ENCODE measurements at places on chromosomes 3 and 15. TPM values are rescaled to one million over a fixed set of nuclear protein-coding genes. Genes with fewer than 3 reads are reported as not detected.

DNA sequence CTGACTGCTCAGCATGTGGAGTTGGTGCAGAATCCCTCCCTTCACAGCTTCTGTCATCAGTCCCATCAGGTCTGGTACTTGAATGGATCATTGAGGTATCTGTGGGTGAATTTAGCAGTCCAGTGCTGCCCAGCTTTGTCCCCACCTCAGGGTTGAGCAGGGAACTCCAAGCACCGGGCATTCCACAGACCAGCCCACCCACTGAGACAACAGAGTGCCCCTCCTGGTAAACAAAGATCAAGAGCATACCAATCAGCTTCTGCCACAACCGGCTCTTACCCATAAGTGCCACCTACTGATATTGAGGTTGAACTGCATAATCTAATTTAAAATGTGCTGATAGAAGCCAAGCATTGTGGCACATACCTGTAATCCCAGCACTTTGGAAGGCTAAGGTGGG is 57.1 kb upstream of the FXR1 start:
- H3K27ac ChIP-seq = no peak overlapping the region
- H3K4me1 ChIP-seq = no peaks in the 10 kb centered on the region
- peaks cover 5% of the 10 kb centered on the region for H3K27me3 ChIP-seq
- no peaks in the 10 kb centered on the region for H3K36me3 ChIP-seq
- no peak overlapping the region for H3K4me3 ChIP-seq

- H3K36me3 ChIP-seq = no peaks in the 10 kb centered on the region
- no peak for DNase-seq
- H3K27me3 ChIP-seq = no peaks in the 10 kb centered on the region
- H3K4me3 ChIP-seq = no peak overlapping the region
- no peaks in the 10 kb centered on the region for H3K4me1 ChIP-seq
These were observed 25.4 kb upstream of the FAM3D start for GRCh38 chr3:58691997-58692396.

DNA sequence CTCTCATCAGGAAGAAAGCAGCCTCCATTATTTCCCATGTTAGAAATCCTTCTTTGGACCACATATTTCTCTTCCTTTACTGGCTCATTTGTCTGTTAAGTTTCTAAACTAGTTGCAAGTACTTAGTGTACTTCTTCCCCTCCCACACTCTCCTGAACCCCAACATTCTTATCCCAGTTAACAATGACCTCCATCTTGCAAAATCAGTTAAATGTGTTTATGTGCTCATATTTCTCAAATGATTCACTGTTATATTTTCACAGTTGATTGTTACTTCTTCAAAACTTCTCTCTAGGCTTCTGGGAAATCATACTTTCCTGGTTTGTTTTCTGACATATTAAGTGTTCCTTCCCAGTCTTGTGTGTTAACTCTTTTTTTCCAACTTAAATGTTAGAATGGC is 856.9 kb downstream of the EPHA3 start:
- H3K27ac ChIP-seq = no peak overlapping the region
- H3K4me1 ChIP-seq = no peaks in the 10 kb centered on the region
- no peak overlapping the region for H3K4me3 ChIP-seq
- no peaks in the 10 kb centered on the region for H3K27me3 ChIP-seq
- no peak for DNase-seq

GRCh38 chr3:4409415-4409814 is 57.7 kb downstream of the SUMF1 start:
- no peak overlapping the region for H3K4me3 ChIP-seq
- peaks cover 3% of the 10 kb centered on the region for H3K36me3 ChIP-seq
- no peaks in the 10 kb centered on the region for H3K27me3 ChIP-seq
- peaks cover 20% of the 10 kb centered on the region for H3K4me1 ChIP-seq
- DNase-seq = no peak

DNA sequence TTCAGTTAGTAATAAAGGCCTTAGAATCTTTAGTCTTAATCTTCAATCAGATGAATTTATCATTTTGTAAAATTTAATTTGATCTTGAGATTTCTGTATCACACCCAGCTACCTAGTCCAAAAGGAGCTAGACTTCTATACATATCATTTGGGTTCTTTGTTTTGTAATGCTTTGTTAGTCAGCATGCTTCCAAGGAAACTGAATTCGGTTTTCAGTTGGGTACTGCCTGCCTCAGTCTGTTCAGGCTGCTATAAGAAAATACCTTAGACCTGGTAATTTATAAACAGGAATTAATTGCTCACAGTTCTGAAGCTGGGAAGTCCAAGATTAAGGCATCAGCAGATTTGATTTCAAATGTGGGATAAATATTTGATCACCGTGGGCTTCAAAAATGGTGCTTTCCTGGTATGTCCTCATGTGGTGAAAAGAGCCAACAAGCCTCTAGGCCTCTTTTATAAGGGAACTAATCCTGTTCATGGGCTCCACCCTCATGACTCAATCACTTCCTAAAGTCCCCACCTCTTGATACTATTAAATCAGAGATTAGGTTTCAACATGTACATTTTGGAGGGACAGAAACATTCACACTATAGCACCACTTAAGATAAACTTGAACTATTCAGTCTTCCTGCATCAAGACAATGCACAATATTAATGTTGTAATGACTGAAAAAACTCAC is 800.7 kb downstream of the NAALADL2 start:
- H3K4me3 ChIP-seq = no peak overlapping the region
- H3K27ac ChIP-seq = no peak overlapping the region
- H3K4me1 ChIP-seq = peaks cover 2% of the 10 kb centered on the region
- DNase-seq = no peak
- no peaks in the 10 kb centered on the region for H3K27me3 ChIP-seq
- H3K36me3 ChIP-seq = no peaks in the 10 kb centered on the region

DNA sequence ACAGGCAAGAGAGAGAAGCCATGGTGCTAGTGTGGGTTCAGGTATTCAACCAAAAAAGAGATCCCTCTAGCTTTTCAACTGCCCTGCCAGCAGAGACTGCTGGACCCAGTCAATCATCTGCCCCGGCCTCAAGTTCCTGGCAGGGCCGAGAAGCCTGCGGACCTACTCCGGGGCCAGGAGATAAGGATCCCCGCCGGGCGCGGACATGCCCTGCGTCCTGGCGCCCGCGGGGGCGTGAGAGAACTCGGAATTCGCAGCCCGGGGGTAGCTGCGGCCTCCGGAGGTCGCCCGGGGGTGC is 821 bp upstream of the MAGI1 start:
- H3K4me3 ChIP-seq = peak overlapping the region; percentile 98
- peaks cover 3% of the 10 kb centered on the region for H3K27me3 ChIP-seq
- peak; percentile 17 for DNase-seq

DNA sequence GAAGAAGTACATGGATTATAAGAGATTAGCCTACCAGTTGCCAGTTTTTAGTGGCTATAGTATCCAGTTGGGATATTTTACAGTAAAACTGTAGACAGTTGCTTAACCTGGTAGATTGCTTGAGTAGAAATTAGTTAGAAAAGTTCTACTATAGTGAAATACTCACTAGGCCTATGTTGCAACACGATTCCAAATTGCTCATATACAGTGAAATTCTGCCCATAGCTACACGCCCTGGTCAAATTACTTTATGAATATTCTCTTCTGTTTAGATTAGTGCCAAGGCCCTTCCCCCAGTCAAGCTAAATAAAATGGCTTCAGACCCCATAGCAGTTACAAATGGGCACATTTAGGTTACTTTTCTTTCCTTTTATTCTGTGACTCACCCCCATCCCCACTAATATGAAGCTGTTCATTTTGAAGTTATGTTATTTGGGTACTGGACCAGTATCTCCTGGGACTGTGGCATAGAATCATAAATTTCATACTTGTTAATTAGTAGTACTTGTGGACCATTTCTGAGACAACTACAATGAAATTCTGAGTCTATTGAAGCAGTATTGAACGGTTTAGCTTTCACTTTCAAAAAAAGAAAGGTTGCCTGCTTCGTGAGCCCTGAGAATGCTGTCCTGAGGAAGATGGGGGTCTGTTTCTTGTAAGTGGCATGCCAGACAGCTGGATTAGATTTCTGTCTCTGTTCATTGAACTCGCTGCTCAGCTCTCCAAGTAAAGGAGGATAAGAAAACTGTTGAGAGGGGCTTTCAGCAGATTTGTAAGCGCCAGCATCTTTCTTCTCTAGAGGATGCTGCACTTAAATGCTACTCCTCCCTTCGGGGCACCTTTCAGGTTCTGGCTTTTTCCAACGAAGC is 65.8 kb upstream of the CFAP20DC start:
- no peak overlapping the region for H3K27ac ChIP-seq
- H3K36me3 ChIP-seq = no peaks in the 10 kb centered on the region
- no peaks in the 10 kb centered on the region for H3K27me3 ChIP-seq
- no peaks in the 10 kb centered on the region for H3K4me1 ChIP-seq
- no peak overlapping the region for H3K4me3 ChIP-seq
- no peak for DNase-seq

- H3K27me3 ChIP-seq = no peaks in the 10 kb centered on the region
- no peaks in the 10 kb centered on the region for H3K36me3 ChIP-seq
- DNase-seq = no peak
These were observed 65.6 kb downstream of the TIPARP start for GRCh38 chr3:156739976-156740375.

GRCh38 chr3:161197855-161198850 is 23.0 kb upstream of the NMD3 start:
- H3K4me1 ChIP-seq = no peaks in the 10 kb centered on the region
- H3K36me3 ChIP-seq = peaks cover 1% of the 10 kb centered on the region

GRCh38 chr15:67127965-67128364 is 62.6 kb downstream of the SMAD3 start:
- H3K36me3 ChIP-seq = no peaks in the 10 kb centered on the region
- H3K4me3 ChIP-seq = no peak overlapping the region
- H3K4me1 ChIP-seq = peaks cover 29% of the 10 kb centered on the region
- no peaks in the 10 kb centered on the region for H3K27me3 ChIP-seq
- no peak for DNase-seq
- H3K27ac ChIP-seq = peak overlapping the region; percentile 39

- DNase-seq = no peak
- peaks cover 15% of the 10 kb centered on the region for H3K27me3 ChIP-seq
- no peaks in the 10 kb centered on the region for H3K4me1 ChIP-seq
- H3K4me3 ChIP-seq = no peak overlapping the region
- H3K36me3 ChIP-seq = no peaks in the 10 kb centered on the region
These were observed 309.2 kb downstream of the PDCD6IP start for GRCh38 chr3:34107669-34108068.

- no peak overlapping the region for H3K4me3 ChIP-seq
- peaks cover 2% of the 10 kb centered on the region for H3K4me1 ChIP-seq
- no peaks in the 10 kb centered on the region for H3K36me3 ChIP-seq
- DNase-seq = no peak
- no peaks in the 10 kb centered on the region for H3K27me3 ChIP-seq
- no peak overlapping the region for H3K27ac ChIP-seq
These were observed 21.4 kb downstream of the GP9 start for GRCh38 chr3:129082026-129082425.

DNA sequence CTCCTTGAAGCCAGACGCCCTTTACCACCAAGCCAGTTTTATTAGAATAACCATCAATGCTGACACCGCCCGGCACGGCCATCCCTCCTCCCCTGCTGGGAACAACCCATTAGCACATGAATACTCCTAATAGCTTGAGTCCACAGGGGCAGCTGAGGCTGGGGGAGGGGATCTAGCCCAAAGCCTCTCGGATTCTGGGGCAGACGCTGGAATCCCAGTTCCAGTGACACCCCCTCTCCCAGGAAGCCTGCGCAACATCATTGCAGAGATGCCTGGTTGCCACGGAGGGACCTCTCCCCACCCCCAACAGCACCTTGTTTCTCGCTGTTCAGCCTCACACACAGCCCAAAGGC is 1.2 kb upstream of the LINGO1 start:
- peaks cover 22% of the 10 kb centered on the region for H3K27me3 ChIP-seq
- peaks cover 18% of the 10 kb centered on the region for H3K4me1 ChIP-seq
- peak overlapping the region; percentile 25 for H3K27ac ChIP-seq
- no peaks in the 10 kb centered on the region for H3K36me3 ChIP-seq

DNA sequence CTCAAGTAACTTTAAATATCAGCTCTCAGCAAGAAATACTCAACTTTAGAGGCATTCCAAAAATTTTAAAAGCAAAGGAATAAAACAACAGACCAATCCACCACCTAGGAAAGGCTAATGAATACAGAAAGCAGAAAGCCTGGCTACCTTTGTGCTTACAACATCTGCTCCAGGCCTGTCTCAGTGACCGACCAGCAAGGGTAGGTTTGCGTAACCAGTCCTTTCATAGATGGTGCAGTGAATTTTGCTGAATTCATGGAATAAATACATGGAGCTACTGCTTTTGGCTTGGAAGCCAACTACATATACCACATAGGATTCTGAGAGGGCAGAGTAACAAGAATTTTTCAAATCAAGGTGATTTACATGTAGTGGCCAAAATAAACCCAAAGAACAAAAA is 27.2 kb downstream of the ETV5 start:
- peaks cover 21% of the 10 kb centered on the region for H3K36me3 ChIP-seq
- no peak for DNase-seq
- H3K4me1 ChIP-seq = peaks cover 7% of the 10 kb centered on the region
- H3K27me3 ChIP-seq = no peaks in the 10 kb centered on the region

DNA sequence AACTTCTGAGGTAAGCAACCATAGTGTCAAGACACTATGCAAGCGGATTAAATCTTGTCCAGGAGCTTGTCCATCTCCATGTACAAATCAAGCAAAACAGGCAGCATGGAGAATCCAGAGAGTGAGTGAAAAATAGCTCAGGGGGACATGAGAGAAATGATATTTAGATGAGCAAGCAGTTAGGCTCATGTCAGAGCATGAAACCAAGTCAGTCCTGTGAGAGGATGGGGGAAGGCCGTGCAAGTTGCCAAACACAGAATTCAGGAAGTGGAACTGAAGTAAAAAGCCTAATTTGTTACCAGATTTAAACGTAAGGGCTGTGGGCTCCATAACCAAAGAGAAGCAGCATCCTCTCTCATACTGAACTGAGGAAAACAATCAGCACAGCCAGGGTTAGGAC is 995.9 kb downstream of the MCTP2 start:
- no peak overlapping the region for H3K4me3 ChIP-seq
- peaks cover 2% of the 10 kb centered on the region for H3K4me1 ChIP-seq
- no peak for DNase-seq
- H3K27me3 ChIP-seq = no peaks in the 10 kb centered on the region

- no peaks in the 10 kb centered on the region for H3K36me3 ChIP-seq
- DNase-seq = no peak
- no peak overlapping the region for H3K27ac ChIP-seq
- no peak overlapping the region for H3K4me3 ChIP-seq
- peaks cover 3% of the 10 kb centered on the region for H3K27me3 ChIP-seq
- H3K4me1 ChIP-seq = no peaks in the 10 kb centered on the region
These were observed 76.1 kb upstream of the PPP2R3A start for GRCh38 chr3:135889443-135889842.

DNA sequence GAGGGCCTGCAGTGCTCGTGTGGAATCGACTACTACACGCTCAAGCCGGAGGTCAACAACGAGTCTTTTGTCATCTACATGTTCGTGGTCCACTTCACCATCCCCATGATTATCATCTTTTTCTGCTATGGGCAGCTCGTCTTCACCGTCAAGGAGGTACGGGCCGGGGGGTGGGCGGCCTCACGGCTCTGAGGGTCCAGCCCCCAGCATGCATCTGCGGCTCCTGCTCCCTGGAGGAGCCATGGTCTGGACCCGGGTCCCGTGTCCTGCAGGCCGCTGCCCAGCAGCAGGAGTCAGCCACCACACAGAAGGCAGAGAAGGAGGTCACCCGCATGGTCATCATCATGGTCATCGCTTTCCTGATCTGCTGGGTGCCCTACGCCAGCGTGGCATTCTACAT is 3.8 kb downstream of the RHO start:
- H3K27ac ChIP-seq = no peak overlapping the region
- DNase-seq = no peak
- H3K36me3 ChIP-seq = no peaks in the 10 kb centered on the region
- no peak overlapping the region for H3K4me3 ChIP-seq

- H3K27me3 ChIP-seq = peaks cover 3% of the 10 kb centered on the region
- H3K4me3 ChIP-seq = no peak overlapping the region
- H3K36me3 ChIP-seq = no peaks in the 10 kb centered on the region
- H3K4me1 ChIP-seq = peaks cover 18% of the 10 kb centered on the region
- no peak overlapping the region for H3K27ac ChIP-seq
These were observed 333.0 kb upstream of the RARB start for GRCh38 chr3:25094932-25095685.

Gene GRAMD2A
- 4.0 TPM for total RNA-seq

Gene ATOSA
- total RNA-seq = 56.9 TPM

Gene NTRK3
- total RNA-seq = not detected

Gene SPINT1
- total RNA-seq = 217 TPM

Gene MELTF
- 5.0 TPM for total RNA-seq
